ENCODE measurements at places on chromosomes 1 and 21.

DNA sequence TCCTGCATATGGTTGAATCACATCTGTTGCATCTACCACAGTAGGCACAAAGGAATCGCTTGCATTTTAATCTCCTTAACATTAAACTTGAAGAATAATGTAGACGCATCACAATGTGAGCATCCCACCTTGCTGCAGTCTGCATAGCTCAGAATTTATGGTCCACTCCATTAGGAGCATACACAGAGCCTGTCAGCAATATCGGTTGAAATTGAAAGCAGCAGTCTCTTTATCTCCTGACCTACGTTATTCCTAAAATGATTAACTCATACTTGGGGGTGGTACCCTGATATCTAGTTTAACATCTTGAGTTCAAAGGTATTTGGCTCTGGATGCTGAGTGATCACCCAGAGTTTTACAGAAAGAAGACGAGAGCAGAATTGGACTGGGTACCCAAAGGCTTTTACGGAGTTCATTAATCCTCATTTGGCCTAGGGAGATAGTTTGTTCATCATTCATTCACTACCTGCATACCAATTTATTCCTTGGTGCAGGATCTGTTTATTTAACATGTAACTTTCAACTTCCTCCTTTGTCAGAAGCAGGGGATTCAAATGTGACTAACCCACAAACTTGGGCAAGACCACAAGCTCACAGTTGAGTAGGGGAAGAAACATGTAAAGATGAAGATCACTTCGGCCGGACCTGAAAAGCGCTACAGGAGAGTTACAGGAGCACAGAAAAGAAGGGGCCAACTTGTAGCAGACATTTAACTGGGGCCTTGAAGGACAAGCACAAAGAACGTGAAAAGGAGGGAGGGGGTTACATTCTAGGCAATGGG lies 187.9 kb downstream of the DAB1 start:
- no peak for DNase-seq

GRCh38 chr1:239547987-239548386 lies 161.6 kb downstream of the CHRM3 start:
- no peak for DNase-seq

DNA sequence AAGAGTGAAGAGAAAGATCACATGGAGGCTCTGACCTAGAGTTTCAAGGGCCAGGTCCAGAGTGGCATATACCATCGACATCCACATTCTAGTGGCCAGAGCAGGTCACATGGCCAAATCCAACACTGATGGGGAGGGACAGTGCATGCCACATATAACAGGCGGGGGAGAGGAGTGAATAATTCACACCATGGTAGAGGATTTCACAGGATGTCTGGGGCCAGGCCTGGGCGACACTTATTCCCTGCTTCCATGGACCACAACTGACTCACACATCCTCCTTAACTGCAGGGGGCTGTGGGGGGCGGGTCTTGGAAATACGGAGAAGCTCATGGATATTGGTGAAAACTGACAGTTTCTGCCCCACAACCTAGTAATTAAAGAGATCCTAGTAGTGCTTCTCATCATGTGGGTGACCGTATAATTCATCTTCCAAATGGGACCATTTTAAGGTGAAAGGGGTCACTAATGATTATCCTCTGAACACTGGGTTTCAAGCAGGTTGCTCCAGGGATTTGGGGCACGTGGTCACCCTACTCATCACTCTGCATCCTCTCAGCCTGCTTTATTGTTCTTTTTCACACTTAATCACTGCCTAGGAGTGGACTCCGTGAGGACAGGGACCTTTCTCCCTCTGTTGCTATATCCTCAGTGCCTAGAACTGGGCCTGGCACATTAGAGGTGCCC lies 44.0 kb downstream of the IGSF21 start:
- DNase-seq: no peak

- DNase-seq: no peak
Measured at GRCh38 chr1:237179503-237179902, 137.5 kb downstream of the RYR2 start.

- no peak for DNase-seq
Measured at GRCh38 chr1:43239484-43239883, 30.3 kb upstream of the TMEM125 start.
